ENCODE measurements at places on chromosomes 4 and X. TPM values are rescaled to one million over a fixed set of nuclear protein-coding genes. Genes with fewer than 3 reads are reported as not detected.

GRCh38 chr4:11408233-11408967 is 20.3 kb downstream of the HS3ST1 start:
- DNase-seq, result no peak

DNA sequence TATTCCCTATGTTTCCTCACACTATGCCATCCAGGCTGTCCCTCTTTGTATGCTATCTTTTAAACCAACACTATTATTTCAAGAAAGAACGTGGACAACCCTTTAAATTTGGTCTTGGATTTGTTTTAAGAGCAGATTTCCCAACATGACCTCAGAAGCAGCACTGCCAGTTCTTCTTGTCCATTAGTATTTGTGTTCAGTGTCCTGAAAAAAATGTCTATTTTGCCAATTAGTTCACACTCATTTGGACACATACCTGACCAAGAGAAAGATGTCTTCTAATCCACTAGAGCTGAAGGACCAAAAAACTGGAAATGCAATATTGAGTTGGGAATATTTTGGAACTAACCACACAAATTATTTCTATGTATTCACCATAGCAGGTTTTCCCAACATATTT is 223.2 kb upstream of the CNKSR2 start:
- no peak for DNase-seq

DNA sequence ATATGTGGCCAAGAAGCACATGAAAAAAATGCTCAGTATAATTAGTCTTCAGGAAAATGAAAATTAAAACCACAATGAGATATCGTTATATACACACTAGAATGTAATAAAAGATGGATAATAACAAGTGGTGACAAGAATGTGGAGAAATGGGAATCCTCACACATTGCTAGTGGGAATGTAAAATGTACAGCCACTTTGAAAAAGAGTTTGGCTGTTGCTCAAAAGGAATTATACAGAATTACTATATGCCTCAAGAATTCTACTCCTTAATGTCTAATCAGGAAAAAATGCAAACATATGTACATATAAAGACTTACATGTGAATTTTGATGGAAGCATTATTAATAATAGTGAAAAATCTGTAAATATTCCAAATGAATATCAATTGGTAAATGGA is 102.2 kb downstream of the SPCS3 start:
- DNase-seq, result no peak

DNA sequence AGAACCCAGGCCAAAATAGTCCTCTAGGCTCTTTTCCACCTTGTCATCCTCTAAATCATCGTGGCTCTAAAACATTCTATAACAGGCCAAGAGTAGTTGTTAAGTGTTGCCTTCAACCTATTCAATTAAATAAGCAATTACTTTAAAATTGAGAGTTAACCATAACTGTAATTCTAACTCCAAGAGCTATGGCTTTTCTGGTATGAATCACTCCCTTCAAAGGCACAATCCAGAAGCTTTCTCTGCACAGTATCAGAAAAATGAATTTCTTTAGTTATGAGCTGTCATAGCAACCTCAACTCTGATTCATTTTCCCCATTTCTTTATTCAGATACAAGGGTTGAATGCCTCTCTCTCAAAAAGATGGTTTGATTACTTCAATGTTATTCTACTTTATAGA is 21.7 kb downstream of the INPP4B start:
- no peak for DNase-seq

DNA sequence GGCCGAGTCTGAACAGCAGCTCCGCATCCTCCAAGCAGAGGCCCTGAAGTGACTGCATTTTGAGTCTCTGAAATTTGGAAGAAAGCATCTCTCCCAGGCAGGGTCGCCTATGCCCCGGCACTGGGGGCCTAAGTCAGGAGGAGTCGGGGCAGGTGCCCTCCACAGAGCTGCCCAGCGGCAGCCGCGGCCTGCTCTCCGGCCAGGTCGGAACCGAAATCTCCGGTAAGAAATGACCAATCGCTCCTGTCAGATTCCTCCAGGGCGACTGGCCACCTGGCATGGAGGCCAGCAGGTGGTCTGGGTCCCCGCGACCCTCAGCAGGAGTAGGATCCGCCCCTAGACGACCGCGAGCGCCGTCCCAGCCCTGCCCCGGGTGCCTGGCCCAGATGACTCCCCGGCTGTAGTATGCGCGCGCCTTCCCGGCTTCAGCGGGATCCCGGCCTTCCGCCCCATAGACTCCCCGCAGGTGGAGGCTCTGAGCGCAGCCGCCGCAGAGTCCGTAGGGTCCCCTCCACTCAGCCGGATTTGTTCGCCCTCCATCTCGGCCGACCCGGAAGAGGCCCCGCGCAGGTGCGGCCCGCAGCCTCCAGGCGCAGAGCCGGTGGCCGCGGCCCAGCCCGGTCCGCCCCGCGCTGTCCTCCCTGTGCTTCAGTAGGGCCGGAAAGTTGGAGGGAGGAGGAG is 1.5 kb downstream of the NKX1-1 start:
- DNase-seq, result peak; percentile 2

GRCh38 chr4:37268319-37268718 is 23.8 kb downstream of the NWD2 start:
- DNase-seq, result no peak

- DNase-seq, result no peak
Observed at GRCh38 chr4:117479673-117480072, 394.3 kb upstream of the TRAM1L1 start.

The CSN1S1 gene
- total RNA-seq, result not detected

The SLC25A14 gene
- total RNA-seq, result 18.6 TPM

The GATA1 gene
- not detected for total RNA-seq

The ARMCX4 gene
- 16.6 TPM for total RNA-seq

The PROM1 gene
- total RNA-seq, result 9.7 TPM
